ENCODE measurements at places on chromosomes 16 and 17.

- no peak for DNase-seq
Measured at GRCh38 chr17:63035271-63035670, 69.2 kb downstream of the TANC2 start.

DNA sequence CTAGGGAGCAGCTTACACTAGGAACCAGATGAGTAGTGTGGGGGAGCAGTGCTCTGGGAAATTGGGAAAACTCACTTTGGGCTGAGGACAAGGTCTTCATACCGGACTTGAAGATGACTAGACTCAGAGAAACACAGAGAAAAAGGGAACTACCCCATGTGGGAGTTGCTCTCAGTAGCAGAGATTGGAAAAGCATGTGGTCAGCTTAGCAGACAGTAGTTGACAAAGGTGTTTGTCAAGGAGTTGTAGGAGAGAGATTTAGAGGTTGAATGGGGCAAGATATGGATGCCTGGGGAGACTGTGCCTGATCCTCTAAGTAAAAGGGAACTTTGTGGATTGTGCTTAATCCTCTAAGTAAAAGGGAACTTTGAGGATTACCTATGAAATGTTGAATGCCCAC is 194.5 kb upstream of the COX10 start:
- DNase-seq, result no peak

- peak; percentile 92 for DNase-seq
Measured at GRCh38 chr16:68470461-68471150, 22.3 kb upstream of the SMPD3 start.

- no peak for DNase-seq
Measured at GRCh38 chr17:75765981-75766380, 989 bp upstream of the GALK1 start.

- DNase-seq, result no peak
Measured at GRCh38 chr17:83067071-83067717, 12.2 kb upstream of the METRNL start.

DNA sequence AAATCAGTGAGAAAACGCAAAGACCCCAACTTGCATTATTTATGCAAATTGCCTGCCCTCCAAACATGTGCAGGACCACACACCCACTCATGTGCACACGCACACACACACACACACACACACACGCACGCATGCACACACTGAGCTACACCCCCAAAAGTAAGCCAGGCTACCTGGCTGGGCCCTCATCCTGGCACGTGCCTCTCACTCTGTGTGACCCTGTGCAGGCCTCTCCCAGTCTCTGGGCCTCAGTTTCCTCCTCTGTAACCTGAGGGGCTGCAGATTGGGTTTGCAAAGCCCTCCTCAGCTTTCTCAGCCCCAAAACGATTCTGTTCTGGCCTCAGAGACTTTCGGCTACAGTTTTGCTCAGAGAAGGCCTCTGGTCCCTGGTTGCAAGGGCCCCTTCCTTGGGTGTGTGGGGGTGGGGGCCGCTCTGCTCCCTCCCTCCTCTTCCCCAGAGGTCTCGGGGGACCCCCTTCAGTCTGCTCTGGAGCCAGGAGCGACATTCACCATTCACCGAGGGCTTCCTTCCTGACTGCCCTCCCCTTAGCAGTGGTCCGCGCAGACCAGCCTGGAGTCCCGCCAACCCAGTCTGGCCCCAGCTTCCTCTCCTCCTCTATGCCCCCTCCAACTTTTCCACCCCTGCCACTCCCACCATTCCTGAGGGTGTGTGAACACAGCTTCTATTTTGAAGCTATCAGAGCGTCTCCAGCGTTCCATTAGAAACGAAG is 5.4 kb upstream of the PIK3R6 start:
- no peak for DNase-seq

GRCh38 chr17:14919631-14920213 is 345.4 kb downstream of the PMP22 start:
- DNase-seq, result no peak

DNA sequence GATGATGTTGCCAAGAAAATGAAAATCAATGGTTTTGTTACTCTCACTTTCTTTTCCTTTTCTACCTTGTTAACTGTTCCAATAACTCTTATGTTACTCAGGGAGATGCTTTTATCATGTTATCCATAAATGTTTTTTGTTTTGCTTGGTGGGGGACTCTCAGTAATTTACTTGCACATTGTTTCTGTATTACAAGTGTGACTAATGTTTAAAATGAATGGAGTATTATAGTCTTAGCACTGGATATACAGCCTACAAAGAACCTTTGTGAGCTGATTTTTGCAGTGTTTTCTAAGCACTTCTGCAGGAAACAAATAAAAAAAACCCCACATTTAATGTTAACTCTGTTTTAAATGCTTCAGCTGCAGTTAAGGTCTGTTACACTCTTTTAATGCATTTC is 12.1 kb downstream of the VMP1 start:
- DNase-seq, result no peak

DNA sequence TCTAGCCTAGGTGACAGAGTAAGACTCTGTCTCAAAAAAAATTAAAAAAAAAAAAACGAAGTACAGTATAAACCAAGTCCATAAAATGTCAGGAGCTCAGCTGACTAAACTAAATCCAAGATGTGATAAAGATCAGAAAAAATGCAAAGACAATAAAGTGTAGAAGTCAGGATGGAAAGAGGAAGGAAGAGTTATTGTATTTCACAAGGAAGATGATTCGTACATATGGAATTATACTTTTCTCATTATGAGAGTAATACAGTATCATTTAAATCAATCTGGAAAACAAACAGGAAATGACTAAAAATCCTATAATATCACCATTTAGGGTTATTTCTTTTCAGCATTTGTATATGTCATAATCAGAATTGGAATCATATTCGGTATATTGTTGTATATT is 11.4 kb upstream of the APOH start:
- no peak for DNase-seq

DNA sequence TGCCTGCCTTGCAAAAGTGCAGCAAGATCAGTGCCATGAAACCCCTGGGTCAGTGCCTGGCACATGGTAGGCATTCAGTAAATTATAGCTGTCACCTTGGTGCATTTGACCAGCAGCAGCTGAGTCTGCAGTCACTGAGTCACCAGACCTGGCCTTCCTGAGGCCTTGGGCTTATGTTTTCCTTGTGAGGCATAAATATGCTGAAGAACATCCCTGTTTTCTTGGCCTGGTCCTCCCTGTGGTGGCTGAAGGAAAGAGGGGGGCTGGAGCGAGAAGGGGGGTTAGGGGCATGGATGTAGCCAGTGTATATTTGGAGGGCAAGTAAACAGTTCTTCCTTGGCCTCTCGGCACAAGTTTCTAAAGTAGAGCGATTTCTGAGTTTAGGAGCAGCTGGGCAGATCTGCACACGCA is 26.5 kb downstream of the EPN2 start:
- DNase-seq, result no peak

- peak; percentile 75 for DNase-seq
Measured at GRCh38 chr16:24975428-24975889, 39.7 kb downstream of the ARHGAP17 start.

- DNase-seq, result peak; percentile 25
Measured at GRCh38 chr17:39096508-39097149, 54.8 kb downstream of the PLXDC1 start.

Data from GM12864 (cell line).